Activated CD4-positive, alpha-beta T cell treated with anti-CD3 and anti-CD28 coated beads, Interleukin-2, amount 50 U/mL, for 4 hours (primary cell): ENCODE measurements at places on chromosomes 11 and 22.

DNA sequence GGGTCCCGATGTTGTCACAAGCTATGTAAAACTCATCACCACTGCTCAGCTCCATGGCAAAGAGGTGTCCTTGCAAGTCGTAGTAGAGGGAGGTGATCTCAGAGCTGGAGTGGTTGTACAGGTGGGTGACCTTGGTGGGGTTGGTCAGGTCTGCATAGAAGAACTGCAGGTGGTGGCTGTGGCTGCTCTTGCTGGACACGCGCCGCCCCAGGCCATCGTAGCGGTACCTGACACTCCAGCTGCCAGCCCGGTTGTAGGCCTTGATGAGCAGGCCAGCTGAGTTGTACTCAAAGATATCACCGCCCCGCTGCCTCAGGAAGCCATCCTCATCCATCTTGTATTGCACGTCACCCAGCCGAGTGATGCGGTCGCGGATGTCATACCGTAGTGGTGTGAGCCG, 94.6 kb upstream of the NARS2 start:
- no peak for DNase-seq

DNA sequence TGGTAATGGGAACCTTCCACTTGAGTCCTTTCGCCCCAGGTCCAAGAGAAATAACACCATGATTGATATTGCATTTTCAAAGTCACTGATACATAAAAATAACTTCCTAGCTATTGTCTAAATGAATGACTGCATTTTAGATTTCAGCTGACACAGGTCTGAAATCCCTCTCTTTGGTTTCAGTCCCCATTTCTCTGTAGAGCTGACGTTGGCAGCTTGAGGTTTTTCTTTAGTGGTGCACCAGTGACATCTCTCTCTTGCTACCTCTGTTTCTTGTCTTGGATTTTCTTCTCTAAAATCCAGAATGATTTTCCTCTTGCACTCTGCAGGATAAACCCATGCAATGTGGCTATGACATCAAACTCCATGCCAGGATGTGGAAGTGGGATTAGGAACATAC, 31.7 kb upstream of the SORL1 start:
- DNase-seq = no peak

DNA sequence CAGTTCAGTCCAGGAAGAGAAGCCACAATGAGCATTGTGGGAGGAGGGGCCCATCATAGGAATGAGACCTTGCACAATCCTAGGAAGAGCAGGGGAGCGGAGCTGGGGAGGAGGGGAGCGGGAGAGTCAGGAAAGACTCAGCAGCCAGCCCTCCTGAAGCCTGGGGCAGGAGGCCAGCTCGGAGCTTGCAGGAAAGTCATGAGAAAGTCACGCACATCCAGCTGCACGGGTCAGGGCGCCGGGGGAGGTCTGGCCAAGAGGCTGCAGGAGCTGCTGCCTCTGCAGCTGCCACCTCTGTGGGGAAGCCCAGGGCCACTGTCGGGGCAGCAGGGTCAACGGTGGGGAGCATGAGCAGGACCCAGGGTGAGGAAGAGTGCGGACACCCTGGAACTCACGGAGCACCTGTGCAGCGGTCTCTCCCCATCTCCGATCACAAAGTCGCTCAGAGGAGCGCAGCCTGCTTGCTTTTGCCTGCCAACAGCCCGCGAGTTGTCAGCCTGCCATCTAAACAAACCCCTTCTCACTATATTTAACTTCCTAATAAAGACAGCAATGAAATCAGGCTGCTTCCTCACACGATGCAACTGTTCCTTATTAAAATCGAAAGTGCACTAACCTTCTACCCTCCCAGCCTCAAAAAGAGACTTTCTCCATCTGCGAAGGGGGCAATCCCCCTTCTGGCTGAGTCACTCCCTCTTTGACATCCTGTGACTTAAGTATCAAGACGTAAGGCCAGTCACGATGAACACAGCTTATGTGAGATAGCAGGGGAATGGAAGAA, 52.9 kb upstream of the RTL6 start:
- no peak for DNase-seq

DNA sequence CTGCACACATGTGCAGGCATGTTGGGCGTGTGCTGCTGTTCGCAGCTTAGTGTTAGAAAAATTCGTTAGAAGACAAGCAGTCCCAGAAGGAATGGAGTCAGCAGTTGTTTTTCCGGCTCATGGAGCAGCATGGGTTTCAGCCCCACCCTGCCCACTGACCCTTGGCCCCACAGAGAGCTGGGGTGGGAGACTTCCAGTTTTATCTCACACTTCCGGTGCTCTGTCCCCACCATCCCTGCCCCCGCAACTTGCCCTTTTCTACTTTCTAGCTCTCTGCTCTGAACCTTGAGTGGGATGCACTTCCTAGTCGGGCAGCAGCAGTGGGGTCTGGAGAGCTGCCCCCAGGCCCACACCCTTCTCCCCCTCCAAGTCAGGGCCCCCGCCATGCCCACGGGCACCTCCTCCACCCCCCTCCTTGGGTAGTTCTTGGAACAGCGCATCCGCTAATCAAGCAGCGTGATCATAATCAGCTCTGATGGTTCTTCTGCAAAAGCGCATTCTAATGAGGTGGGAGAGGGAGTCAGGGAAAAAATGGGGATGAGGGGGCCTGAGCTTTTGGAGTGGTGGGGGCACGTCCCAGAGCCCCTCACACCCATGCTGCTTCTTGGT, 184.4 kb downstream of the CEP164 start:
- DNase-seq = no peak
